ENCODE measurements at places on chromosomes 16 and 17.
A peak's percentile ranks its signal among the peaks of the same experiment; 100 is the strongest.

DNA sequence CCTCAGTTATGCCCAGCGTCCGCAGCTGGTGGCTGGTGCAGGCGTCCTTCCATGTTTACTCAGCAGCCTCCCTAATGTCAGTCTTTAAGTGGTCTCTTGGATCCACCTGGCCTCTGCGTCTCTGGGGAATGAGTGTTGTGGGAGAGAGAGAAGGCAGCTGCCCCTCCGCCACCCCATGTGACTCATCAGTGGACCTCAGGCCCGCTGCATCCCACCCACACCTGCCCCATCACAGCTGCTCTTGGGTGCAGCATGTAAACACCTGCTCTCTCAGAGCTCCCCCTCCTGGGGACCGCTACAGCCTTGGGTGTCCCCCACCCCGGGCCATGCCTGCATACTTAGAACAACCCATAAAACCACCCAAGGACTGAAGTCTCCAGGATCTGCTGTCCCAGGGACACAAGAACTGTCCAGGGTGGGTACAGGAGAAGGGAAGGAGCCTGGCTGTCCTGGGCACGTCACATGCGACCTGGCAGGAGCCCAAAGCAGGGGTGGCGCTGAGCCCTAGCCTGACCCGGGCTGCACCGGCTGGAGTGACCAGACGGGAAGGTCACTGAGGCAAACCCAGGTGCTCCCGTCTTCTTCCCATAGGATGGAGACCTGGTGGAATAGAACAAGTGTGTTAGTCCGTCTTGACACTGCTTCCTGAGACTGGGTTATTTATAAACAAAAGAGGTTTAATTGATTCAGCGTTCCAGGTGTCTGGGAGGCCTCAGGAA lies 4.2 kb downstream of the C16orf90 start:
- DNase-seq = no peak

DNA sequence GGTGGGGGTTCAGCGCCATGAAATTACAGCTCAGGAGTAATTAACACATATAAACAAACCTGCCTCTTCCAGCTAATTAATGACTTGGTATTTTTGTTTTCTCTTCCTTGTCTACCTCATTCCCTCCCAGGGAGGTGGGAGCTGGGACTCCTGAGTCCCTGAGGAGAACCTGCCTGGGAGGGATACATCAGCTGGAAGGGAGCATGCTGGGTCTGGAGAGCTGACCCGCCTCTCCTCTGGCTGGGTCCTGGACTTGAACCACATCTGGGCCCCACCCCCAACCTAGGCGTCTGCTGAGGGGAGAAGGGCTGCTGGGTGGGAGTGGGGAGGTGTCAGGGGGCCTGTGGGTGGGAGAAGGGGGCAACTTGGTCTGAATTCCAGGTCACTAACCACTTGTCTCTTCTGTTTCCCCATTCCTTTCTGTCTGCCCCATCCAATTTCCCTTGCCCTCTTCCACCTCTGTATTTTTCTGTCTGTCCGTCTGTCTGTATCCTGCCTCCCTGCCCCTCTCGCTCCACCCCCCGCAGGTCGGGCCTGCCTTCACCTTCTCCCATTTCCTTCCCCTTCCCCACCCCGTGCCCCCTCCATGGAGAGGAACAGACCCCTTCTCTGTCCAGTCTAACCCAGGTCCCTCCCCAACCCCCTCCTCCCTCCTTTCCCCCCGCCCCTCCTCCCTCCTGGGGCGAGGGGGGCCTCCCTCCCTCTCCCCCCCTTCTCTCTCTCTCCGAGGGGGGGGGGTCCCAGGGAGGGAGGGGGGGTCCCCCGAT lies at the start of gene NLGN2:
Gene NLGN2 (plus strand): TSS at position 361 of the 767 bp plus-strand sequence. CDS start 411 bp downstream, outside the sequence.
- DNase-seq = no peak

DNA sequence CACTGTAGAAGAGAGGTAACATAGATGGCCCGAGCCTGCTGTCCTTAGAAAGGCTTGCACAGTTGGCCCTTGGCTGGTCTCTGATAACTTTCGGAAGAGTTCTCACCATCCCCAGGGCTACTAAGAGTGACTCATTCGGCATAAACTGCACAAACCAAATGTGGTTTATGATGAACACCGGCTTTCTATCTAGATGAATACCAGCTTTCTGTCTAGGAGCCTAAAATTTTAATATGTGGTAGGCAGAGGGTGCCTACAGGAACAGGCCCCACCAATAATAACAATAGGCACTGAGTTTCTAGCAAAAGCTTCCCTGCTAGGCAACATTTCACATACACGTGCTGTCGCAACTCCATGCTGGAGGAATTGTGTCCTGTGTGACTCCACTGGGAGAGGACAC lies 15.4 kb downstream of the CNOT1 start:
- peak; percentile 81 for DNase-seq

DNA sequence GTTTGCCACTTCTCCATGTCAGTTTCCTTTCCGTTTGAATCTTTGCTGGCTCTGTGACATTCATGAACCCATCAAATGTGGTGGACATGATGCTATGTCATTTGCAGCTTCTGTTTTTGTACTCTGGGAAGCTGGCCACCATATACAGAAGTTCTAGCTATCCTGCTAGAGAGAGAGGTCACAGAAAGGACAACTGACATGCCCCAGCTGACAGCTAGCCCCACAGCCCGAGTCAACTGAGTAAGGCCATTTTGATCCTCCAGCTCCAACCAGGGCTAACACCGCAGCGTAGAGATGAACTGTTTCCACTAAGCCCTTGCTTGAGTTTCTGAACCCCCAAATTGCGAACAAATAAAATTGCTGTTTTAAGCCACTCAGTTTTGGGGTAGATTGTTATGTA lies 33.8 kb downstream of the CCDC42 start:
- no peak for DNase-seq

GRCh38 chr16:69166221-69166833 lies 20.6 kb upstream of the SNTB2 start:
- DNase-seq = peak; percentile 25

- DNase-seq = no peak
Observed at GRCh38 chr17:4939546-4939795, 375 bp downstream of the SLC25A11 start.

DNA sequence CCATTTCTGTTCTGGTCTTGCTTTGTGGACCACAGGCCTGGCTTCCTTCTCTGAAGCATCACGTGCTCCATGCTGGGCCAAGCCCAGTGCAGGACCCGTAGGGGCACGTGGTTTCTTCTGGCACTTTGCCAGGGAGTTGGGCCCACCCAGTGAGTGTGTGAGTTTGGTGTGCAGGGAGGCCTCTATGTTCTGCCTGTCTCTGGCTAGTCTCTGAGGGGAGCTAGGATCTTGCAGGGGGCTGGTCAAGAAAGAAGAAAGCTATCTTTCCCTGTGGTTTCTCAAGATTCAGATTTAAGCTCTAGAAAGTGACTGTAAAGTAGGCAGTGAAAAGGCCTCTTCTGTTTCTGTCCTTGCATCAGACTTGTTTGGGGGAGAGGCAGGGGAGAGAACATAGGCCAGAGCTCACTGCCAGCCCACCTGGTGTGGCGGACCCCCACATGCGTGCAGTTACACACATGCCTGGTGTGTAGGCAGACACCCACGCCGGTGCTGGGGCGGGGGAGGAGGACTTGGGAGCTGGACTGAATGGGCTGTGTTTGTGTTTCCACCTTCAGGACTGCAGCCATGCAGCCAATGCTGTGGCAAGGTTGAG lies 11.8 kb downstream of the LASP1 start:
- no peak for DNase-seq

DNA sequence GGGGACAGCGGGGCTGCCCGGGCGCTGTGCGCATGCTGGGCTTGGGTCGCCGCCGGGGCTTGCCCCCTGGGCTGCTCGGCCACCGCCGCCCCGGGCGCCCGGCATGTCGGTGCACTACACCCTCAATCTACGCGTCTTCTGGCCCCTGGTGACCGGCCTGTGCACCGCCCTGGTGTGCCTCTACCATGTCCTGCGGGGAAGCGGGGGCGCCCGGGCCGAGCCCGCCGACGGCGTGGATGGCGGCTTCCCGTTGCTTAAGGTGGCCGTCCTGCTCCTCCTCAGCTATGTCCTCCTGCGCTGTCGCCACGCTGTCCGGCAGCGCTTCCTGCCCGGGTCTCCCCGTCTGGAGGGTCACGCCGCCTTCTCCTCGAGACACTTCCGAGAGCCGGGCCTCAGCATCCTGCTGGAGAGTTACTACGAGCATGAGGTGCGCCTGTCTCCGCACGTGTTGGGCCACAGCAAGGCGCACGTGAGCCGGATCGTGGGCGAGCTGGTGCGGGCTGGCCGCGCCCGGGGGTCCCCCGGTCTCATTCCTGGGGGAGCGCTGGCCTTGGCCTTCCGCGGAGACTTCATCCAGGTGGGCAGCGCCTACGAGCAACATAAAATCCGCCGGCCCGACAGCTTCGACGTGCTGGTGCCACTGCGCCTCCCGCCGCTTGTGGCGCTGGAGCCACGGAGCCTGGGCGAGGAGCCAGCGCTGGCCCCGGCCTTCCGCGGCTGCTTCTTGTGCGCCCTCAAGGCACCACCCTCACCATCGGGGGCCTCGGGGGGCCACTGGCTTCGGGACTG lies 789 bp downstream of the ITPRIPL2 start:
- DNase-seq = peak; percentile 66

DNA sequence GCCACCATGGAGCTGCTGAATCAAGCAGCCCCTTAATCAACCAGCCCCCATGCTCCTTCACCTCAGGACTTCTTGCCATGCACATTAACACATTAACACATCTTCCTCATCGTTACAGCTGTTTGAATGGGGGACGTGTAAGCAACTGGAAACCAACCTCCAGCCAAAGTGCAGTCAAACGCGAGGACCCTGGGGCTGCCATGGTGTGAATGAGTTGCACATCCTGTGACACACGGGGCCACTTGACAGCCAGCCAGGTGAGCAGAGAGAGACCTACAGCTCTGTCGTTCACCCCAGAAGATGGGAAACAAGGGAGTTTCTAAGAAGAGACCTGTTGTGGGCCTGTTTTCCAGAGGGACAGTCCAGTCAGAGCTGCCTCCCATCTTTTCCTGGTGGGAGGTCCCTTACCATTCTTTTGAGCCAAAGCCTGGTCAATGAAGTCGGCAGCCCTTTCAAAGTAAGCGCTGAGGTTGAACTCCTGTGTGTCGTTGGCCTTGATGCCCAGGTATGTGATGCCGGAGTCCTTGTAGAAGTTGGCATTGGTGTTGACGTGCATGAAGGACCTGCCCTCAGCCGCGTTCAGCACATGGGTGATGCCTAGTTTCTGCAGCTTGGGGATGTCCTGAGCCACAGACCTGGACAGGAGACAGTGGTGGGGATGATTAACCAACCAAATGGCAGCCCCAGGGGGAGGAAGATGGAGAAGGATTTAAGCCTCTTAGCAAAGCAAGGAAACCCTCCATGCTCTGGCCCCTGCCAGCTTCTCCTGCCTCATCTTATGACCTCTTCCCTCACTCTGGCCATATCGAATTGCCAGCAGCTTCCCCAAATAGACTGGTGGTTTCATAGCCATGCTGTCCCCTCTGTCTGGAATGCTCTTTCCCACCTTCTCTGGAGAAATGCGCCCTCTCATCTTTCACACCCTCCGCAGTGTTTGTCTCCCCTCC lies 4.2 kb downstream of the DUSP3 start:
- DNase-seq = no peak

GRCh38 chr16:2083409-2083808 lies 35.6 kb downstream of the TSC2 start:
- no peak for DNase-seq

DNA sequence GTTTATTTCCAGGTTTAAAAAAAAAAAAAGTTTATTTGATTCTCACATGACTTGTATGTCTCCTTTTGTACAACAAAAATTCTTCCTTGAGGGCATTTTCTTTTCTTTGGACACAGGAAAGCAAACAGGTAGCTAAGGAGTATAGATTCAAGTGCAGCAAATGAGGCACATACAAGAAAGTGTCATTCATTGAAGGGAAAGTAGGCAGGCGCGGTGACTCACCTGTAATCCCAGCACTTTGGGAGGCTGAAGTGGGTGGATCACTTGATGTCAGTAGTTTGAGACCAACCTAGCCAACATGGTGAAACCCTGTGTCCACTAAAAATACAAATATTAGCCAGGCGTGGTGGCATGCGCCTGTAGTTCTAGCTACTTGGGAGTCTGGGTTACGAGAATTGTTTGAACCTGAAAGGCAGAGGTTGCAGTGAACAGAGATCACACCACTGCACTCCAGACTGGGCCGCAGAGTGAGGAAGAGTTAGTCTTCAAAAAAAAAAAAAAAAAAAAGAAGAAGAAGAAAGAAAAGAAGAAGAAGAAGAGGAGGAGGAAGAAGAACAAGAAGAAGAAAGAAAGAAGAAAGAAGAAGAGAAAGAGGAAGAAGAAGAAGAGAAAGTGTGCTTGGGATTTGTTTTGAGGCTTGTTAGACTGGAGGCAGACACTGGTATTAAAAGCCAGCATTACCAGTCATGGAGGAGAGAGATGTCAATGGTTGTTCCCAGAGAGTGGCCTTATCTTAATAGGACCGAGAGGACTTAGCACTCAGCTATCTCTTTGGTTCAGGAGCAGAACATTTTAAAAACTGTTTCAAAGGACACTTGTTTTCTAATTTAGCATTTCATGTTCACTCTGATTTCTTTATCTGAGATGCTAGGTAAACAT lies 19.7 kb downstream of the GINS3 start:
- no peak for DNase-seq

DNA sequence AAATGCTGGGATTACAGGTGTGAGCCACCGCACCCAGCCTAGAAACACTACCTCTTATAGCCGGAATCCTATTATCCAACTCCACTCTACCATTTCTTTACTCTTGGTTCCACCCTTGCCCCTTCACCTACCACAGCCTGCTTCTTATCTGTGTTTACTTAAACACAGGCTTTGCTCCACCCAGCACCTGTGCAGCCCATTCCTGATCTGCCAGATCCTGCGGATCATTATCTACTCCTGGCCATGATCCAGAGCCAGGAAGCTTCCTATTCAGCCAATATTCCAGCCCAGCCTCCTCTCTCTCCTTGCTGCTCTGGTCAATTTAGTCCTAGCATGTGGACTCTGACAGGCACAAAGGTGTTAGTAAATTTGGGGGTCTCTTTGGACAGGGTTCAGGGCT lies 98.8 kb upstream of the MED13 start:
- DNase-seq = no peak

DNA sequence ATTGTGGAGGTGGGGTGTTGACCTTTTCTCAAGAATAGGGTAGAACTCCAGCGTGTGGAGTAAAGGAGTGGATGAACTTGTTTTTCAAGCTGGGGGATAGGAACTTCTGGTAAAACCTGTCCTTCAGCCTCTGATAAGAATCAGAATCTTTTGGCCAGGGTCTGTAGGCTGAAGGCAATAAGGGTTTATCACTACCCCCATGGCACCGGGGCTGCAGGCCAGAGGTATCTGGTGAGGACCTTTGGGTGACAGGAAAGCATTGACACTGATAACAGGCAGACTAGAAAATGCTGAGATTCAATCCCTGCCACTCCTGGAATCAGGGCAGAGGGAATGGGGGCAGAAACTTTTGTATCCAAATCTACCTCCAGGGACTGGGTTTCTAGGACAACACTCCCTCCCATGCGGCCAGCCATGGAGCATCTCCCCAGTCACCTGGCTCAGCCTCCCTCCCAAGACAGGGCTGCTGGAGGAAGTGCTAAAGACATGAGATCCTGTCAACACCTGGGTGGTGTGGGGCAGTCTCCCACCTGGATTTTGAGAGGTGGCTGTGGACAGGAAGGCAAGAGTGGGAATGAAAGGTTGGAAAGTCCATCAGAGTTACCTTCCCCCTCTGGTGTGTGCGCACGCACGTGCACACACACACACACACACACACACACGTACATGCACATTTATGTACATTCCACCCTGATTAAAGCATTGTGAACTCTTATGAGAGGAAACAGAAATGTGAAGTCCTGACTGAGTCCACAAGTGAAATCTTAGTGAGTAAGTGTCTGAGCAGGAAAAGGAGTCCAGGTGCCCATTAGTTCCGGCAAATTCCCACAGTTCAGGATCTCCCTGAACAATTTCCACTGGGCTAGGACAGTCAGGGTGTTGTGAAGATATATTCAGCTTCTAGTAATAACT lies 53.1 kb upstream of the MARCHF10 start:
- no peak for DNase-seq

Measured in HCEC 1CT (cell line).